ENCODE measurements at places on chromosomes 12 and 14.

- no peak for DNase-seq
These were observed 75.5 kb downstream of the ACADS start for GRCh38 chr12:120801146-120801545.

DNA sequence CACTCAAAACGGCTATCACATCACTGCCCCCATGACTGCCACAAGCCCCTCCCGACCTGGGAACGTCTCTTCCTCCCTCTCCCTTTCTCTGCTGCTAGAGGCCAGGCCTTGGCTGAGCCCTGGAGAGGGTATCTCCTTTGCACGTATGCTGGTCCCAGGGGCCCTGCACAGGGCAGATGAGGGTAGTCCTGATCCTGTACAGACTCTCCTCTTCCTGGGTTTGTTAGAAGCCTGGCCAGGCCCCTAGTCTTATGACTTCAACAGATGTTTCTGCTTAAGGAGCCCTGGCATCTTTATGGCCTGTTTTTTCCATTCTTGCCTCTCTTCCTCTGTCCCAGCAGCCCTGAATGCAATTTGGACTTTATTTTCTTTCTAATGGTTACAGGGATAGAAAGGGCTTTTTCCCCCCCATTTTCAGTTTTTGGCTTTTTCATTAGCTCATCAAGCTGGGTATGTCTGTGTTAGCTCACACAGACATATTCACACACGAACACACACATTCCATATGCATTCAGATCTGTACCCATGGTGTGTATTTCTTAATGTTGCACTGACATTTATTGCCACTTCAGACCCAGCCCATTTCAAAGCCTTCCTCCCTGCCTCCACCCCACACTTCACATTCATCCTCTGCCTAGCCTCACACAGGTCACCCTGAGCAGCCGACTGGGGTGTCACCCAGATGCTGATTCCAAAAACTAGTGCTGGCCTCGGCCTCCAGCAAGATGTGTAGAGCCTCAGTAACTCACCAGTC, 203.2 kb downstream of the ZFP36L1 start:
- no peak for DNase-seq

DNA sequence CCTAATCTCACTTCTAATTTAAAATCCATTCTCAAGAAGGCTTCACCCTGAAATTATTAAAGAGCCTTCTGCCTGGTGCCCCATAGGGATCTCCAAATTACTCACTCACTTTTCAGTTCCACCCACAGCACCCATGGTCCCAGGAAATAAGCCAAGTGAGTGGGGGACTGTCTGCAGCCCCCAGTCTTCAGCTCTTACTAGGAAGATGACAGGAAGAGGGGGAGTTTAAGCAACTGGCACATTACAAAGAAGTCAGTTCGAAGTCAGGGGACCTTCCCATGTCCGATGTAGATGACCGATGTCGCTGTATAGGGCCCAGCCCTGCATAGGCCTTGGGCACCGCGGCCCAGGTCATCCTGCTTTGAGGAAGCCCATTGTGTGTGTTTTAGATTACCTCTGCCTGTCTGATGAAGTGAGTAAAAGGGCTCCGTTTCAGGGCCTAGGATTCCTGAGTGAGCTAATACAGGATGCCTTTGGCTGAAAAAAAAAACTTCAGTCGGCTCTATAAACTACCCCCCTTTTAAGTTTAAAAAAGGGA, 1.9 kb downstream of the ACTN1 start:
- peak; percentile 85 for DNase-seq

- no peak for DNase-seq
These were observed 1.9 kb upstream of the GPR33 start for GRCh38 chr14:31489691-31490090.

- peak; percentile 62 for DNase-seq
These were observed 59.0 kb downstream of the CLMN start for GRCh38 chr14:95260537-95261361.

DNA sequence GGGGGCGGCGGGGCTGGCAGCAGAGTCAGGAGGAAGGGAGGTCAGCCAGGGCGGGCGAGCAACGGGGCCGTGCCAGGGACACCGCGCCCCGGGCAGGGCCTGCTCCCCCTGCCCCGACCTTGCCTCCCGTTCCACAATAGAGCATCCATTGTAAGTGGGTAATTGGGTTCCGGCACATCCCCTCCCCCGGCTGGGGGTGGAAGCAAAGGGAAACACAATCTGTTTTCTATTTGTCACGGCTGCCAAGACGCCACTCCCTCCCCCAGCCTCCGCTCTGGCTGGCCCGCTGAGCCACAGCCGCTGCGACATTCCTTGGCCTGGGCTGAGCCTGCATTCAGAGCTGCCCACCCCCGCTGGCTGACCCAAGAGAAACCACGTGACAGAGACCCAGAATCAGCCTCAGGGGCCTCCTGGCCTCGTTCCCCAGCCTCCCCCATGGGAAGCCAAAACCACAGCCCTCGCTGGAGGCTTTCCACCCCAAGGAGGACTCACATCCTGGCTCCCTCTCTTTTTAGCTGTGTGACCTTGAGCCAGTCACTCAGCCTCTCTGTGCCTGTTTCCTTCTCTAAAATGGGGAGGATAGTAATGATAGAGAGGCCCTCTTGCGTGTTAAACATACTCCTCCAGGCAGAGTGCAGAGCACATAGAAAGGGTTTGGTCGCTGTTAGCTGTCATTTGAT, 117.6 kb downstream of the SCARB1 start:
- DNase-seq, result no peak

DNA sequence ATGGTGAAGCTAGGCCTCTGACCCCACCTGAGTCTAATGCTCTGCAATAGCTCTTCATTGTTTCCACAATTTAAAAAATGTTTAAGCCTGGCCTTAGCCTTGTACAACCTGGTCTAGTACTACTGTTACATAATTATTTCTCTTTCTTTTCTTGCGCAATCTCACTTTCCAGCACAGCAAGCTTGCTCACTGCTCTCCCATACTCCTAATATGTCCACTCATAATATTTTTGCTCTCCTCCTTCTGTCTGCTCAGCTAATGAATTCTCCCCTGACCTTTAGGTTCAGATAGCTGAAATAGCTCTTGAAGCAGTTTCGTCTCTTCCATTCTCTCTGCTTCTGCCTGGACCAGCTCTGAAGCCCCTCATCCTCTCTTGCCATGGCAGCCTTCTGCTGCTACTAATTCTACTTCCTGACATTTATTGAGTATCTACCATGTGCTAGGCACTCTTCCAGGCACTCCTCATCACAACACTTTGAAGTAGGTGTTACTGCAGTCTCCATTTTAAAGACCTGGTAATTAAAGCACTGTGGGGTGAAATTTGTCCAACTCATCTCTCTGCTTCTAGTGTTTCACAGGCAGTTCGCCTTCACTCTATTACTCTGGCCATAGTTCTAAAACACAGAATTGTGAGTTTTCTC, 2.8 kb upstream of the SLC48A1 start:
- DNase-seq, result no peak

DNA sequence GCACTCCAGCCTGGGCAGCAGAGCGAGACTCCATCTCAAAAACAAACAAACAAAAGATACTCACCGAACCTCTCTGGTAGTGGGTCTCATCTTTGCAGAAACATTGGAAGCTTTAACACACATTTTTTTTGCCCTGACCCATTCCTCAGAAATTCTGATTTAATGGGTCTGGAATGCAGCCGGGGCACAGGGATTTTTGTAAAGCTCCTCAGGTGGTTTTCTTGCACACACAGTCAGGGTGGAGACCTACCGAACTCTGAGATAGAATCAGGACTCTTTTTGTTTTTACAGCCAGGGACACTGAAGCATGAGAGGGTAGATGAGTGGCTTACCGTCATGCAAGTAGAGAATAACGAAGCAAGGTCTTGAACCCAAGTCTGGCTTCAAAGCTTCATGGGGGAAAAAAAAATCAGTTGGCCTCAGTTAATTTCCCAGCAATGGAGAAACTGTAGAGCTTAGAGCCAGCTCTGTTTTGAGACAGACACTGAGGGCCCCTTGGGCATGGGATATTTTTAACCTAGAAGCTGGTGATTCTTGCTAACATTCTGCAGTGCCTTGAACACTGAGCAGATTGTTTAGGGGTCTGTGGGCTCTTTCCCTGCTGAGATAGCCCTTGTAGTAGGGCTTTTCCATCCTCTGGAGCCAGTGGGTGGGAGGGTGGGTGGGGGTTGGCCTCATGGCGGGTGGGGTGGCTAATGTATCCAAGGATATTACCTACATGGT, 4.8 kb downstream of the RNU4-2 start:
- DNase-seq, result no peak

GRCh38 chr14:36618641-36619040, 36.2 kb upstream of the NKX2-8 start:
- no peak for DNase-seq

GRCh38 chr12:34290381-34290995, 268.2 kb downstream of the ALG10 start:
- no peak for DNase-seq

GRCh38 chr12:71664411-71665089, 449 bp downstream of the THAP2 start:
- DNase-seq, result no peak

DNA sequence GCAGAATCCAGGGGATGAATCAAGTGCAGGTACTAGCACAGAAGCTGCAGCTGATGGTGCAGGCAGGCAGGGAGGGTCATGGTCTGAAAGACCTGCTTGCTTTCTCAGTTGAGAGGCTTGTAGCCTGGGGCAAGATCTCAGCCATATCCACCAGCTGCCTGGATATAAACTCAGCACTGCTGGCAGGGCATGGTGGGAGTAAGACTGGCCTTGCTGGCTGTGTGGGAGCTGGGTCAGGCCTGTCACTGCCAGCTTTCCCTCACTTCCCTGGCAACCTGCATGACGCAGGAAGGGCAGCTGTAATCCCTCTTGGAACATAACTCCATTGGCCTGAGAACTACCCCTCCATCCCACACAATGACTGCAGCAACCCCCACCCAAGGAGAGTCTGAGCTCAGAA, 230.1 kb downstream of the ANO6 start:
- no peak for DNase-seq

- no peak for DNase-seq
These were observed 1.4 kb downstream of the HMGA2 start for GRCh38 chr12:65825507-65826352.

- DNase-seq, result no peak
These were observed 17.2 kb downstream of the NAV3 start for GRCh38 chr12:77847680-77848431.

- no peak for DNase-seq
These were observed 73.2 kb downstream of the SLC25A47 start for GRCh38 chr14:100396266-100396795.

DNA sequence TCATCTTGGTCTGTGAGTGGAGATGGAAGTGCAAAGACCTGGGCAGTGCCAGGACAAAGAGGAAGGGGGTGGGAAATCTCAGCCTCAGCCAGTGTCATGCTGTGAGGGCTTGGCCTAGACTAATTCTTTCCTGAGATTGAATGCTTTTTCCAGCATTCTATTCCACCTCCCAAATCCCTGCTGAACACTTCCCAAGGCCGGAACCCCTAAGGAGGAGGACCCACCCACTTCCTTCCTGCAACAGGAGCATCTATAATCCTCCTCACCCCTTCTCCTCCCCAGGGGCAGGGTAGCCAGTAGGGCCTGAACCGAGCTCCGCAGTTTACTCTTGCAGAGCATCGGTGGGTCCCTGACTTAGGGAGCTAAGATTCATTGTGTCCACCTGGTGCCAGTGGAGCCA, 3.2 kb downstream of the PLEKHD1 start:
- no peak for DNase-seq

DNA sequence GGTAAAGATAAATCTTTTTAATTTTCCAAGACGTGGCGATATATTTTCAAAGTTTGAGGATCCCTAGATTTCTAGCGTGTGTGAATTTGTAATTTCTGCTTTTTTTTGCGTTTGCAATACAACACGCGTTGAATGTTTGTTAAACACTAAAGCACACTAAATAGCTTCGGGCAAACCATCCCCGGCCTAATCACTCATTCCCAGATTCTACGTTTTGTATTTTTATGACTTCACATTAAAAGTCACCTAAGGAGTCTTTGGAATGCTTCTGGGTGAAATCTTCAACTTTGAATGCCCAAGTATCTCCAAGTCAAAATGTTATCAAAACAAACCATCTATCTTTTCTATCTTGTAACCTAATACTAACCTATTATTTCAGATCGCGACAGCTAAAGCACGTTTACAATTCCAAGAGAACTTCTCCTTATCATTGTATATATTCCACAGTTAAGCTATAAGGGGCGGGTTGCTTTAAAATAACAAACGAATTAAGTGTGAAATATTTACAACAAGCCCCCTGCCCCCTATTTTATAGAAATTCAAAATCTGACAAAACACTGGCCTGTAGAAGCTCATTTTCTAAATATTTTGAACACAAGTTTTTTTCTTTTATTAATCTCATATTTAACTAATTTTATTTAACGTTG, 1.1 kb downstream of the ALX1 start:
- no peak for DNase-seq

GRCh38 chr12:83763425-83763824, 1076.7 kb downstream of the TMTC2 start:
- no peak for DNase-seq

DNA sequence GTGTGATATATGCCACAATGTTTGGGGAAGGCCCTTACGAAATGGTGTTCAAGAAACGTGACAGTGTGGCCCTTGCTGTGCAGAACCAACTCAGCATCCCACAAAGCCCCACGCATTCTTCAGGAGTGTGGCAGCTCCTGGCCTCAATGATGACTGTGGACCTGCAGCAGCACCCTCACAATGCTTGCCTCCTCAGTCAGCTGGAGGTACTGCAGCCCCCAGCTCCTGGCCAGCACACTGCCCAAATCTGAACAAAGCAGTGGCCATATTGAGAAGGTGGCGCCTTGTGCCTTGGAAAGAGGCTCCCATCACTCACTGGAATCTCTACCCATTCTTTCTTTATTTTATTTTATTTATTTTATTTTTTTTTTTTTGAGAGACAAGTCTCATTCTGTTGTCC, 10.4 kb downstream of the POLE2 start:
- no peak for DNase-seq

DNA sequence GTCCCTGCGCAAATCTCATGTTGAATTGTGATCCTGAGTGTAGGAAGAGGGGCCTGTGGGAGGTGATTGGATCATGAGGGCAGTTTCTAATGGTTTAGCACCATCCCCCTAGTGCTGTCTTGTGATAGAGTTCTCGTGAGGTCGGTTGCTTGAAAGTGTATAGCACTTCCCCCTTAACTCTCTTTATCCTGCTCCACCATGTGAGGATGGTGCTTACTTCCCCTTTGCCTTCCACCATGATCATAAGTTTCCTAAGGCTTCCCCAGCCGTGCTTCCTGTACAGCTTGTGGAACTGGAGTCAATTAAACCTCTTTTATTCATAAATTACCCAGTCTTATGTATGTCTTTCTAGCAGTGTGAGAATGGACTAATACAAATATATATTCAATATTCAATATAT, 303.7 kb upstream of the SEL1L start:
- no peak for DNase-seq

DNA sequence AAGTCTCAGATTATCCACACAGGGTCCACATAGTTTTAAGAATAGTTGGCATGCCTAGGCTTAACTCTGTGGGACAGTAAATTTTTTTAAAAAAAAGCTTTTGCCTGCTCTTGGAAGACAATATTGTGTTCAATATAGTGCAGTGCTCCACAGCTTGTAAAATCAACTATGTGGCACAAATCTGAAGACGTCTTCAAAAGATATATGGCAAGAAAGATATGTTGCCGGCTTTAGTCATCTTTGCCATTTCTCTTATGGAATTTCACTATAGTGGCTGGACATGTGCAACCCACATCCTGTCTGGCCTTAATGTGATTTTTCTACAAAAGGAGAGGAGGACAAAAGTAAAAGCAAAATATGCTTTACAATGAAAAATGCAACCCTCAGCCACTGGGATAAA, 90.5 kb downstream of the MGST1 start:
- DNase-seq, result no peak

- DNase-seq, result no peak
These were observed 129.2 kb downstream of the KCNA5 start for GRCh38 chr12:5172886-5173285.

- no peak for DNase-seq
These were observed 67.5 kb downstream of the GALNT16 start for GRCh38 chr14:69327507-69327906.
